ENCODE measurements at places on chromosomes 5 and 9.

DNA sequence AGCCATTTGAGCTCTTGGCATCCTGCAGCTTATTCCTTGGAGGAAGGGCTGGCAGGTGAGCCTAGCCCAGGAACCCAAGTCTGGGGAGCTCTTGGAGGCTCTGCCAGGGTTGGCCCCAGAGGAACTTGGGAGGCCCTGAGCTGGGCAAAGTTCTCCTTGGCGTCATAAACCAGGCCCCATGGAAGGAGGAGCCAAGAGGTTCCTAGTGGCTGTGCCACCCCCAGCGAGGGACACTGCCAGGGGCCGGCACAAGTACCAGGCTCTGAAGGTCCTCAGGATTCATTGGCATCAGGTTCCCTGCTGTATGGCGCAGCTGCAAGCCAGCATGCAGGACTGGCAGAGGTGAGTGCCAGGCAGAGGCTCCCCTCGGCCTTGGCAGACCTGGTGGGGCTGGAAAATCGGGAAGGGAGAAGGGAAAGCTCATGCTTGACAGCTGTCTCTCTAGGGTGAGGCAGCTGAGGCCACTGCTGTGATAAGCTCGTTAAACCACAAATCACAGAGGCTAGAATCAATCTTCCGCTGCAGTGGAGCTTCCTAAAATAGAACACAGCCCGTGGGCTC lies 54.6 kb upstream of the SYNPO start:
- DNase-seq = no peak

GRCh38 chr5:1799110-1799601 lies 481 bp downstream of the MRPL36 start:
- DNase-seq = no peak

DNA sequence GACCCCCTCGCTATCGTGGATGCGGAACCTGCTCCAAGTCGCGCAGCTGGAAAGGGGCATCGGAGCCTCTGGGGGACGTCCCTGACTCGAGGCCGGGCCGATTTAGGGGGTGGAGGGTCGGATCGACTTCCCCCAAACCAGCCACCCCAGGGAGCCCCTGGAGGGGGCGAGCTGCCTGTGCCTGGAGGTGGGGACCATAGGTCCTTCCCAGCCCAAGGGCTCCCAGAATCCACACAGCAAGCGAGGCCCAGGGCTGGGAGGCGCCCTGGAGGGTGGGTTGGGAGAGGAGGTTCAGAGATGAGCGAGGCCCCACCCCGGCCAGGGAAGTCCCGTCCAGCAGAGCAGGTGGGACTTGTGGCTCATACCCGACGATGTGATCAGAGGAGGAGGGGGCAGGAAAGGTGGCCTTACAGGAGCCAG lies 147.6 kb downstream of the GAPVD1 start:
- peak; percentile 32 for DNase-seq

DNA sequence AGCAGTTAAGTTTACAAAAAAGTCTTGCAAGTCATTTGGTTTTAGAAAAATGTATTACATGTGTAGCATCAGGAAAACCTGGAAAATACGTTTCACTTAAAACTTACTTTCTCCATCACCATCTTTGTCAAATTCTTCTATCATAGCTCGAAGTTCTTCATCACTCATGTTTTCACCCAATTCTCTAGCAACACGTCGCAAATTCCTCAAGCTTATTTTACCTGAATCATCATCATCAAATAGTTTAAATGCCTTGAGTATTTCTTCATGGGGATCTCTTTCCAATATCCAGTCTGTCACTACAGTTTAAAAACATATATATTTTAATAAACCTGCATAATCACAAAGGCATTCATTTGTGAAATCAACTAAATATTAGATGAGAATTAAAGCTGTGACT lies 10.3 kb downstream of the CETN3 start:
- DNase-seq = no peak

GRCh38 chr5:76604838-76605237 lies 18.4 kb downstream of the F2RL2 start:
- no peak for DNase-seq

- DNase-seq = no peak
Measured at GRCh38 chr5:86979811-86980411, 287.8 kb upstream of the RASA1 start.

GRCh38 chr5:138541511-138542179 lies 1.4 kb downstream of the ETF1 start:
- DNase-seq = no peak

DNA sequence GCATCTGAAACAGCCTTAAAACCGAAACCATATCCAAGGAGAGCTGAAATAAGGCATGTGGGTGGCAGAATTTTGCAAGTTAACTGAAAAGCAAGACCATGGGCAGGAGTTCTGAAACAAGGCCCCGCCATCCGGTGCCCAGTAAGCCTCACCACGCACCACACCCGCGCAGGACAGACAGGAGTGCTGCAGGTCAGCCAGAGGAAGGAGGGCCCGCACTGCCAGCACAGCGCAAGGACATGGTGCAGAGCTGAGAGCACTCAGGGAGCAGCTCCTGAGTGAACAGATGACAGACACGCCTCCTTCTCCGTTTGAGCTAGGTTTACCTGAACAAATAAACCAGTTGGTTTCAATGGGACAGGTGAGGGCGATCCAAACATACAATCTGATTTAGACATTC lies 16.5 kb upstream of the ISCA1 start:
- no peak for DNase-seq

- DNase-seq = peak; percentile 56
Measured at GRCh38 chr9:113349445-113350094, at the start of gene BSPRY. BSPRY (plus strand) TSS chr9:113349541; CDS start chr9:113349580, 39 bp downstream.

- no peak for DNase-seq
Measured at GRCh38 chr5:1747079-1747802, 52.4 kb downstream of the MRPL36 start.

- DNase-seq = no peak
Measured at GRCh38 chr9:89533411-89534095, 35.6 kb upstream of the SEMA4D start.

DNA sequence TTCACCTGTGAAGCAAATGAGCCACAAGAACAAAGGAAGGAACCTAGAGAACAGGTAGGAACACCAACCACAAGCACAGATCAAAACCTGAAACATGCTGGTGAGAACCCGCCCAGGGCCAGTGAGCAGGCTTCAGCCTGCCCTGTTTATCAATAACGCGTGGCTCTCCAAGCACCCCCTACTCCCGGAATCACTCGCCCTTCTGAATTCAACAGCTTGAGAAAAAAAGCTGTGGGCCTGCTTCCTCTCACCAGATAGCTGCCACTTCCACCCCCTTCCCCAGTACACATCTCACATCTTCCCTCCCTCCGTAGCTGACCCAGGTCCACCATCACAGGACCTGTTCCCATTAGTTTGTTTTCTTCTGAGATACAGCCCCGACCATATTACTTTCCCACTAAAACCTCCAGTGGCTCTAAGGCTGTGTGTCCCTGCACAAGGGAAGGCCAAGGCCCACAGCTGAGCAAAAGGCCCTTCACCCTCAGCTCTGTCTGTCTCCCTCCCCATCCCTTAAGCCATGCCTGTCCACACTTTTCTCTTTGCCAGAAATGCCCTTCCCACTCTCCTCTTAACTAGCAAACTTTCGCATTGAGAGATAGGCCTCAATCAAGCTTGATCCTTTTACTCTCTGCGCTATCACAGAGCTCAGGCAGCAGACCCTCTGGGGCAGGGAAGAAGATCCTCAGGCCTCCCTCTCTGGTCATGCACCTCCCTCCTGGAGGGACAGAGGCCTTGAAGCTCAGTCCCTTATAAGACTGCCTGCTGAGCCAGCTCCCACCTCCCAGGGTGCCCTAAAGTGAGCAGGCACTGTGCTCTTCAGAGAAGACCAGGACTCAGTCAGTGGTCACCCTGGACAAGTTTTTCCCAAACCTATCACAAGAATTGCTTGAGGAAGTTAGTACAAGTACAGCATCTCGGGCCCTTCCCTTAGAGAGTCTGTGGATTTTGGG lies 30.1 kb downstream of the B4GALT1 start:
- no peak for DNase-seq

GRCh38 chr5:14510156-14510734 lies 71.3 kb upstream of the OTULINL start:
- no peak for DNase-seq

DNA sequence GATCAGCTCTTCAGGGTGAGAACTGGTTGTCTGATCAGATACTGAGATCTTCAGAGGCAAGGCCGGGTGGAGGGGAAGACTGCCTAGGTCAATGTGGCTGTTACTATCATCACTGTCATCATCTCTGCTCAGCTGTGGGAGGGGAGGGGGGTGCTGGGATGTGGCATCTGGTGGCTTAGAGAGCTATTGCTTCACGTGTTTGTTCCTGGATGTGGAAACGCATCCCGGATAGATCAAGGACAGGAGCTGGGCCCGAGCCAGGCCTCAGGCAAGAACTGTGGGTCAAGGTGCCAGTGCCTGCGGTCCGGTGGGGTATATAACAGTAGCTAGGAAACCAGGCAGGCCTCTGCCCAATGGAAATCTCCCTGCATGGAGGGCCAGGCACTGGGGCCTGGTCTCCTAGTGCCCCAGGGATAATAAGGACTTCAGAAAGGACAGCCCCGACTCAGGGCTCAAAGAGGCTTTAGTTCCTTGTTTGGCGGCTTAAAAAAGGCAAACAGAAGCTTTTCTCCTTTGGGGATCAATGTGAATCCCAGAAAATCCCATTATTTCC lies 30.3 kb upstream of the TIFAB start:
- DNase-seq = no peak

- DNase-seq = no peak
Measured at GRCh38 chr5:13957032-13957645, 12.7 kb upstream of the DNAH5 start.
